ENCODE measurements at places on chromosomes 2 and 18.

- peak; percentile 85 for DNase-seq
Observed at GRCh38 chr2:27703638-27704341, 40.1 kb downstream of the SLC4A1AP start.

DNA sequence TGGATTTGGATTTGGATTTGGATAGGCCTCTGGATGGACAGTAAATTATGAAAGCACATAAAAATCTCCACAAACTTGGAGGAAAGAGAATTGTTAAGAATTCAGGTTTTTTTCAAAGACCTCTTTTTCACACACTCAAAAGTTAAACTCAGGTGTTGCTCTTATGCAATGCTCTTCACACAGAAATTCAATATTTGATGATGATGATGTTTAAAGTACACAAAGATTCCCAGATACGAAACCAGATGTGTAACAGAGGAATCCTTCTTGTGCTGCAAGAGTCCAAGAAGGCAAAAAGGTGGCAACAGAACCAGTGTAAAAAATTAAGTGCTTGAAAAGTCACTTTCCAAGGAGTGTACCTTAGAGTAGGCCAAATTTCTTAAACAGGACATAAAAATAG is 75.8 kb upstream of the SPATS2L start:
- no peak for DNase-seq

- no peak for DNase-seq
Observed at GRCh38 chr2:15989559-15989958, 49.2 kb downstream of the MYCN start.

DNA sequence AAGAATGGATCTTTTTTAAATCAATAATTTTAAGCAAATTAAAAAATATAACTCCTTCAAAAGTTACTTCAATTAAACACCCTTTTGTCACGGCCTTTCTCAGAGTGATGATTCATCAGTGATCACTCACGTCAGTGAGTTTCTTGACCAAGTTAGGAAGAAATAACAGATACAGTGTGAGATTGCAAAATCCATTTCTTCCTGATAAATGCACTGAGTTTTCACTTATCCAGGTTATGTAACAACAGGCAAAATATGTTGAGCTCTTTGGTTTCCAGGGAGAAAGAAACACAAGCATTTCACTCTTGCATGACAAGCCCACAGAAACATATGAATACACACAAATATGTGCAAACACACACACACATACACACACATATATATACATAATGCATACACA is 195.9 kb upstream of the CYRIA start:
- DNase-seq = peak; percentile 1

GRCh38 chr2:36355151-36355889 is at the start of gene CRIM1:
CRIM1 (plus strand) TSS chr2:36355778; CDS start chr2:36356293, 515 bp downstream.
- DNase-seq = peak; percentile 58

- DNase-seq = no peak
Observed at GRCh38 chr2:215898363-215898762, 115.0 kb downstream of the MREG start.

GRCh38 chr18:48345596-48345995 is 63.6 kb downstream of the ZBTB7C start:
- DNase-seq = no peak

DNA sequence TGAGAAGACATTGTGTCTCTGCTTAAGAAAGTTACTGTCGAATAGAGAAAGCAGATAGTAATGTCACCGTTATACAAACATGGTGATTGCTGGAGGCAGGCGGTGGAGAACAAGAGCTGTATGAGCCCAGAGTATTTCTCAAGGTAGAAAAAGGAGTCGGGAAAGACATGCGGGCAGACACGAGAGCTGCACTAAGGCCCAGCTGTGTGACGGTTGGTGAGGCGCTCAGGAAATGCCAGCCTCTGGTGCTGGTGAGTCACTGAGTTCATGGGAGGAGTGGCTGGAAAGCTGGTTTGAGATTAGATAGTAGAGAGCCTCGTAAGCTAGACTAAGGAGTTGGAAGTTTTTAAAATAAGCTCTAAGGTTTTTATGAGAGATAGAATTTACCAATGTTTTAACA is 390.9 kb upstream of the TRIB2 start:
- no peak for DNase-seq

- no peak for DNase-seq
Observed at GRCh38 chr2:152200101-152200500, 24.5 kb upstream of the STAM2 start.

- DNase-seq = no peak
Observed at GRCh38 chr2:178327516-178327915, 123.5 kb downstream of the PRKRA start.

GRCh38 chr2:196335221-196335634 is 163.8 kb upstream of the STK17B start:
- no peak for DNase-seq

GRCh38 chr18:11995445-11996189 is 14.3 kb downstream of the IMPA2 start:
- peak; percentile 61 for DNase-seq

DNA sequence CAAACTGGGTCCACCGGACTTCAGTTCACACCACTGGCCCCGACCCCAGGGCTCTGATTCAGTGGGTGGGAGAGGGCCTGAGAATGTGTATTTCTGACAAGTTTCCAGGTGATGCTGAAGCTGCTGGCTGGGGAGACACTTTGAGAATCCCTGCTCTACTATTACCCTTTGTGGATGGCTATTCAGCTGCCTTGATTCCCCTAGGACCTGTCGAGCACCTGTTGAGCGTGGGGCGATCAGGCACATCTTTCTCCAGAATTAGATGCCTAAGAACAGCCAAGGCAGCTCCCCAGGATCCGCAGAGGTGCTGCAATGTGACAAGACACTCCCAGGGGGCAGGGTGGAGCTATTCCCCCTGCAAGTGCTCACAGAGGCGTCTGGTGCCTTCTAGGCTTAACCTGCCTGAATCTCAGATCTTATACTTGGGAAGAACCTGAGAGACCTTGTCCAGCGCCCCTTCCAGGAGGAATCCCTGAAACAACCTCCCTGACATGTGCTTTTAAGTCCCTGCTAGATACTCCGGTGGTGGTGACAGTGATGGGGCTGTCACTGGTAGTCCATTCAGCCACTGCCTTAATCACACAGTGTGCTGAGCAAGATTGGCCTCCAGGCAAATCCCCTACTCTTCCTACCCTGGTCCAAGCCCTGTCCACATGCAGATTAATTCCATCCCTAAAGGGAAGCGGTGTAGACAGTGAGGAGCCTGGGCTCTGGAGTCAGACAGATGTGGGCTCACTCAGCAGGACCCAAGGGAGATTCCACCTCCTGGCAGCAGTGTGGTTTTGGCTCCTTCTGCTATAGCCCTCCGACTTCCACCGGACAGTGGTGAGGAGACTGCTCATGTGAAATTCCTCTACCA is 43.4 kb upstream of the OTOF start:
- DNase-seq = no peak

DNA sequence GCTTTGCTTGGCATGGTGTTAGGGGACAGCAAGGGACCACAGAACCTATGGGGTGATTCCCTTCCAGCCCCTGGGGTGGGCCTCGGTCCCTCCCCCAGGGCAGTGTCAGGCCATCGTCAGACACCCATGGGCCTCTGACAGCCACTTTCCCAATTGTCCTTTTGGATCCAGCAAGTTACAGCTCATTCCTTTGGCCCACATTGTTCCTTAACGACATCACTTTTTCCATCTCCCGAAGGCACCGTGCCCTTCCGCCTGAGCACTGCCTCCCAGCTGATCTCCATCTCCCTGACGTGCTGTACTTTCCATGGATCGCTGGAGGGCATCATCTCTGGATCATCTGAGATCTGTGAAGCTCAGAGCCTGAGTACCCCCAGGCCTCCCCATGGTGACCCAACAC is 10.4 kb upstream of the KCNK3 start:
- DNase-seq = no peak

- DNase-seq = no peak
Observed at GRCh38 chr2:32237996-32238395, 26.7 kb downstream of the NLRC4 start.

GRCh38 chr18:62648045-62648678 is 67.2 kb upstream of the PHLPP1 start:
- DNase-seq = no peak

- DNase-seq = no peak
Observed at GRCh38 chr2:1514391-1515072, 101.3 kb downstream of the TPO start.

- no peak for DNase-seq
Observed at GRCh38 chr18:59528866-59529265, 168.4 kb downstream of the CCBE1 start.

DNA sequence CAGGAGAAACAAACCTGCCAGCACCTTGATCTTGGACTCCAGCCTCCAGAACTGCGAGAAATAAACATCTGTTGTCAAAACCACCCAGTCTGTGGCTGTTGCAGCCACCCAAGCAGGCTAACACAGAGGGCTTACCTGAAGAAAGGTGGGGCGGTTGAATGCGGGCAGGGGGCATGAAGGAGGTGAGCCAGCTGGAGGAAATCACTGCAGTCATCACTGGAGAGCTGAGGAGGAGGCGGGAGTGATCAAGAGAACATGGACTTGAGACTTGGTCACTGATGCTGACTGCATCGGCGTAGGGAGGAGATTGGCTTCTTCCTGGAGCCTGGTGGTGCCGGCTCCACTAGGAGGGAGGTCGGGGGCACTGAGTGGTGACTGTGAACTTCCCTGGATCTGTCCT is 14.6 kb upstream of the ARMC9 start:
- no peak for DNase-seq

- DNase-seq = no peak
Observed at GRCh38 chr2:161135951-161136593, 24.2 kb upstream of the TANK start.

GRCh38 chr2:148802448-148803220 is 72.4 kb upstream of the KIF5C start:
- no peak for DNase-seq

GRCh38 chr2:84919885-84920580 is 14.6 kb downstream of the TMSB10 start:
- DNase-seq = peak; percentile 35

DNA sequence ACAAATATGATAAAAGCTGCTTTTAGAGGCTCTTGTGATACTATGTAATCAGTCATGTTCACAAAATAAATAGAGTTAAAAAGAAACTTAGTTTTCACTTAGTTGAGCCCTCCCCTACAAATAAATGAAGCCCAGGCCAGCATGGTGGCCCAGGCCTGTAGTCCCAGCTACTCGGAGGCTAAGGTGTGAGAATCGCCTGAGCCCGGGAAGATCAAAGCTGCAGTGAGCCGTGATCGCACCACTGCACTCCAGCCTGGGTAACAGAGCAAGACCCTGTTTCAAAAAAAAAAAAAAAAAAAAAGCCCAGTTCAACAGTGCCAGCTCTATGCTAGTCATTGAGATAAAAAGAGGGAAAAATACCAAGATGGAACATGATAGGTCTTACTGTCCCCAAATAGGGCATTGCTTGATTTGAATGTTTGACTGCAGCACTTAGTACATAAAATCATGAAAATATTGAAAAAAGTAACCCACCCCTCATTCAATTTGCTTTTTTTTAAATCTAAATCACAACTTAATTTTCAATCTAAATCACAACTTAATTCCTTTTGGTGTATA is 1.5 kb downstream of the ASNSD1 start:
- DNase-seq = peak; percentile 18

DNA sequence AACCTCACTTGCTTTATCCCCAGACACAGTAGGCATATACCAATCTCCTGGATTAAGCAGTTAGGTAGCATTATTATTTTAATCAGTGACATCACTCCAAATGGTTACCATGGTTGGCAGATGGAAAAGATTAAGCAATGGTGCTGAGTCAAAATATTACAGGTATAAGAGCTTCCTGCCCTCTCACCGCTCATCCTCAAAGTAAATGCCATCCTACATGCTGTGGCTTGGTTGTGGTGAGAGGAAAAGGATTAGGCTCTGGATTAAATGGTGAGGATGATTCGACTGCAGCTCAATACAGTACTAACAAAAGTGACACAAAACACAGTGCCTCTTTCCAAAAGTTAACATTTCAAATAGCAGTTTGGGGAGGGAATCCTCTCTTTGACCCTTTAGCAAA is 108.9 kb upstream of the ACAA2 start:
- DNase-seq = no peak

- DNase-seq = no peak
Observed at GRCh38 chr2:14907014-14907612, 274.6 kb downstream of the LRATD1 start.

DNA sequence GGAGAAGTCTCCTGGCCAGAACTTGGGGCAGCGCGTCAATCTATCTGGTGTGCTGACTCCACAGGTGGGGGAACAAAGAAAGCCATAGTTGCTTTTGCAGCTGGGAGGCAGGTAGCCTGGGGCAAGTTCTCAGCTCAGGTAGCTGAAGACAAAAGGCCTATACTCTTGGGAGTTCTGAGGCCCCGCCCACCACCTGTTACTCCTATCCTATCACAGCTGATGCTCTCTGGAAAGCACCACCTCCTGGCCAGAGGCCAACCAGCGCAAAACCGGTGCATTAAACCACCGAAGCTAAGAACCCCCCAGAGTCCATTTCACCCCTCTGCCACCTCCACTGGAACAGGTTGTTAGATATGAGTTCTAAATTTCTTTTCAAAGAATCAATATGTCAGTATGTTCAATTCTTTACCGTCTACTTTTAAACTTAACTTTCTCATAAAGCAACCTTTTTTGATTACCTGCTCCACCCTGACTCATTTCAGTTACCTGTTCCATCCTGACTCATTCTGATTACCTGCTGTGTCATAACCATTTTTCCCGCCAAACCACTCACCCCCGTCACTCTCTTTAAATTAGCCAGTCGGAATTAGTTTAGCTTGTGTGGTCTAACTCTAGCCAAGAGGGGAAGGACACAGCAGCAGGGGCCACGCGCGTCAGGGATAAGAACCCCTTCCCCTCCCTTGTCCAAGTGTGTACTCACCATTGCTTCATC is 43.4 kb downstream of the UPP2 start:
- DNase-seq = no peak

DNA sequence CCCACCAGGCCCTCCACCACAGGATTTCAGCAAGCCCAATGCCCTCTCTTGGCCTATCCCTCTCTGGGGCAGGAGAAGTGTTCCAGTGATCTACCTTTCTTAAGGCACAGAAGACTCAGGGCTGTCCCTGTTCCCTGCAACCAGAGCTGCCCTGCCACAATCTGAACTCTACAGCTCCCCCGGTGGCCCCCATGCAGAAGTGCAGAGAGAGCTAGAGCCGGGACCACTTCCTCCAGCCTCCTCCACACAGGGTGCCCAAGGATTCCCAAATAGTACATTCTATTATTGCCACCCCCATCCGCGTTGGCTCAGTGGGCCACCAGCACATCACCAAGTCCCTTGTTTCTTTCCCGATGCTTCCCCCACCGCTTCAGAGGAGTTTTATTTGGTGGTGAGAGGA is 114.8 kb upstream of the PTPRM start:
- no peak for DNase-seq

DNA sequence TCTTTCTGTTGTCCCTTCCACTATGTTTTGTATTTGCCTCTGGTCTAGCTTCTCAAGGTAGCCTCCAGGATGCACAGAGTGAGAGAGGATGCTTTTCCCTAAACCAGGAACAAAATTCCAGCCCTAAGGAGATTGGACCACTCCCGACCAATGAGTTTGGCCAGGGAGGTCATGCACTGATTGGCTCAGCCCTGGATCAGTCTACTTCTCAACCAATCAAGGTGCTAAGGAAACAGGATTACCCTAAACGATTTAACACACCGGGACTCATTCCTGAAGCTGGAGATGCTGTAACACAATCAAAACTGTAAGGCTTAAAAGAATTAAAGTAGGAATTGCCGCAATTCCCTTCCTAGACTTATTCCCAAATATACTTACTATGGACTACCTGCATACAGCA is 34.2 kb upstream of the NR4A2 start:
- no peak for DNase-seq
